ENCODE measurements at places on chromosomes 11 and 22.

- DNase-seq: no peak
These were observed 10.1 kb downstream of the NAV2 start for GRCh38 chr11:19722702-19723101.

- no peak for DNase-seq
These were observed 28.5 kb downstream of the ZNF280B start for GRCh38 chr22:22479999-22480532.

DNA sequence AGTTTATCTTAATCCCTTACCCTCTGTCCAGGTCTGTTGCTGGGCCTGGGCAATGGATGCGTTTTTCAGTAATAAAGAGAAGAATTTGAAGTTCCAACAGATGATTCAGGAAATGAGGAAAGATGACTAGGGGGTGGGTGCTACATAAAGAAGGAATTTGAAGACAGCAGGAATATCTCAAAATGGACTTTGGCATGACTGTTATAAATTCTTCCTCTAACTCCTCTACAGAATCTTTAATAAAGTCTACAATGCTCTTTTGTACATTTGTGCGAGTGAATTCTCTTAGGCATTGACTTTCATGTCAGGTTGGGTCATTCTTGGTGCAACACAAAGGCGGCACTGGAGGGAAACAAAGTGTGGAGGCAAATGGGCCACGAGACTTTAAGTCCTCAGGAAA is 35.1 kb upstream of the PRSS23 start:
- no peak for DNase-seq

DNA sequence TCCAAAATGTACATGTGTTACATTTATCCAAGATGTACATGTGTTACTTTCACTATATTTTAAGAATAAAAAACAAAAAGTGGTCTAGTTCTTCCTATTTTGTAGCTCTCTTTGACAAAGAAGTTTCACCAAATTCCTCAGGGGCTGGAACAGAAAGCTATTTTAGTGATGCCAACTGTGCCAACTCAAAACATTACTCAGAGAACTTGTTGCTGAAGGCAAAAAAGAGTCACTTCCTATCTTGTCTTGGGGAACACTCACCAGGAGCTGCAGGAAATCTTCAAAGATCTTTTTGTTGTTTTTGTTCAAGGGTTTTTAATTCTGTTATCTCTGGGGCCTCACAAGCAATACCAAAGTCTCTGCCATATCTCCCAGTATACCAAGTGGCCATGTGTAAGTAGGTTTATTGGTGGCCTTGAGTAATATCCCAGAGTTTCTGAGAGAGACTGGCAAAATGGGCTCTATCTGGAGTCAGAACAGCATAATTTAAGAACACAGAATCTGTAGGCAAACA is 13.6 kb upstream of the EED start:
- no peak for DNase-seq

GRCh38 chr11:12772324-12772723 is 98.1 kb downstream of the TEAD1 start:
- DNase-seq: no peak

DNA sequence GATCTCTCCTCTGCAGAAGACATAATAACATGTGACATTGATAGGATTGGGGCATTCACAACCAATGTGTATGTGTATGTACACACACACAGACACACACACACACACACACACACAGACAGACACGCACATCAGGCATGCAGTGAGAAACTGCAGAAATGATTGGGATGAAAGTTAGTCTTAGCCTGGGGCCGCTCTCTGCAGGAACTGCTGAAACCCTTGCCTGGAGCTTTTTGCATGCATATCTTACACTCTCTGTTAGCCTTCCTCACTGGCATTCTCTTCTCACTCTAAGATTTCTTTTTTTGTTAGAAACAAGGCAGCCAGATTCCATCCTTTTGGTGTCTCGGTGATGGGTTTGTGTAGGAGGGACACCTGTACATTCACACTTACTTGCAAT is 337.9 kb downstream of the NELL1 start:
- DNase-seq: no peak

- no peak for DNase-seq
These were observed 9.0 kb downstream of the SWAP70 start for GRCh38 chr11:9672918-9673317.

DNA sequence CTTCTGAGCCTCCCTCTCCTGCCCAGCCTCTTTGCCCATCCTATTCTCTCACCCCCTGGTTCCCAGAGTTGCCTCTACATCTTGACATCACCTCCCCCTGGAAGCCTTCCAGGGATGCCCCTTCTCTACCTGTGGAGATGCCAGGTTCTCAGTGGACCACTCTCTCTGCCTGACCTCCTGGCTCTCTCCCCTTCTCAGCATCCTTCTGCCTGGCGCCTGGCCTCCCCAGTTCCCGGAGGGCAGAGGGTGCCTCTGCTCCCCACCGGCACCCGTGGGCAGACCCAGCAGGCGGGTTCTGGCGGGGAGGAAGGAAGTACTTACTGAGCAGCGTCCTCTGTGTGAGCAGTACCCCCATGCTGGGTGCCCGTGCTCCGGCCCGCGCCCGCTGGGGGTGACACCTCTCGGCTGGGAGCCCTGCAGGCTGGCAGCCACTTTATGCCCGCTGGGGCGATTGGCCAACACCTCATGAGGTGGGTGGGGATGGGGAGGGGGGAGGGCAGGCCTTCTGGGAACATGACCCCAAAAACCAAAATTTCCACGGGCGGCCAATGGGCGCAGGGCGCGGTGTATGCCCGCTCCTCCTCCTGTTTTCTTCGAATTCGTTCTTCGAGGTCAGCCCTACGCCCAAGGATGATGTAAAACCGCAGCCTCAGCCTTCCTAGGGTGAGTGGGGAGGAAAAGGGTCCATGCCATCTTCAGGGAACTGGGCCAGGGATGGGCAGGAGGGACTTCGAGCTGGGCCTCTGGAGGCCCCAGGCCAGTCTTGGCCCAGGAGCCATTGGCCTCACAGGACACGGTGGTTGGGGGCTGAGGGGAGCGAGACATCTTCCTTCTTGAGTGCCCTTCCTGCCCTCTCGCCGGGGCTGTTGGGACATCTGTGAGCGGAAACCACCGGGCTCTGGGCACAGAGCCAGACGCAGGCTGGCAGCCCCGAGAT is at the start of gene OSM:
TSS of gene OSM (minus strand) at position 407 of the 937 bp plus-strand sequence. CDS start at position 355, 52 bp downstream.
- DNase-seq: peak; percentile 73

- DNase-seq: no peak
These were observed 305.9 kb downstream of the CADM1 start for GRCh38 chr11:115198321-115198741.

DNA sequence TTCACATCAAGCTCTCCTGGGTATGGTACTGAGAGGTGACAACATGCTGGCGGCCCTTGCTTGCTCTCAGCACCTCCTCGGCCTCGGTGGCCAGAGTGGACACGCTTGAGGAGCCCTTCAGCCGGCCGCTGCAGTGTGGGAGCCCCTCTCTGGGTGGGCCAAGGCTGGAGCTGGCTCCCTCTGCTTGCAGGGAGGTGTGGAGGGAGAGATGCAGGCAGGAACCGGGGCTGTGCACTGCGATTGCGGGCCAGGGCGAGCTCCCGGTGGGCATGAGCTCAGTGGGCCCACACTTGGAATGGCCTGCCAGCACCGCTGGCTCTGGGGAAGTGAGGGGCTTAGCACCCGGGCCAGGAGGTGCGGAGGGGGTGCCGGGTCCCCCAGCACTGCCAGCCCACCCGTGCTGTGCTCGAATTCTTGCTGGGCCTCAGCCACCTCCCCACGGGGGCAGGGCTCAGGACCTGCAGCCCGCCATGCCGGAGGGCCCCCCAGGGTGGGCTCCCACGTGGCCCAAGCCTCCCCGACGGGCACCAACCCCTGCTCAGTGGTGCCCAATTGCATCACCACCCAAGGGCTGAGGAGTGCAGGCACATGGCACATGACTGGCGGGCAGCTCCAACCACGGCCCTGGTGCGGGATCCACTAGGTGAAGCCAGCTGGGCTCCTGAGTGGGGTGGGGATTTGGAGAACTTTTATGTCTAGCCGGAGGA is 106.2 kb downstream of the RAB38 start:
- DNase-seq: no peak

- no peak for DNase-seq
These were observed 4.3 kb downstream of the ATL3 start for GRCh38 chr11:63666874-63667273.

- no peak for DNase-seq
These were observed 53.7 kb downstream of the DSCAML1 start for GRCh38 chr11:117743121-117743815.

DNA sequence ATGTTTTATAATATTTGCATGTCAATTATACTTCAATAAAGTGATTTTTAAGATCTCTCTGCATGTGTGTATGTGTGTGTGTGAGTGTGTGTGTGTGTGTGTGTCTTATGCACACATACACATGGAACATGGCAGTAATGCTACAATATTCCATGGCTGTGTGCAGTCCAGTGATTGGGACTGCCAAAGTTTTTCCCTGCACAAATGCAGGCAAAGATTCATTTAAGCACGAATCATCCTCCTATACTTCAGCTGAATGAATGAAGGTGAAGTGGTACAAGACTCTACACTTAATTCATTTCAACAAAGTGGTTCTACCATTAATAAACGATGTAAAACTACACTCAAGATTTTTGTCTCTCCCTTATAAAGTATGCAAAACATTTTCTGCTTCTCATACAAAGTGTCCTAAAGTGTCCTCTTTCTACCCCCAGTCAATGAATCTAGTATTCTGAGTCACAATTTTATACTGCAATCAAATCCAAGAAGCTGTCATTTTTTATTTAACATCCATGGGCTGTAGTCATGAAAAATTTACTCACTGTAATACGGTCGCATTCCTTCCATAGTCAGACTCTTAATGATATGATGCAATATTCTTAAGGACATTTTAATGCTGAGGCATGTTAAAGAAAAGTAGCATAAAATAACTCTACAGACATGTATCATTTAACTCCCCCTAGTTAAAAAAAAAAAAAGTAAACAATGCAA is 132.4 kb downstream of the TTC28 start:
- DNase-seq: no peak

GRCh38 chr11:131685906-131686305 is 315.5 kb downstream of the NTM start:
- no peak for DNase-seq

DNA sequence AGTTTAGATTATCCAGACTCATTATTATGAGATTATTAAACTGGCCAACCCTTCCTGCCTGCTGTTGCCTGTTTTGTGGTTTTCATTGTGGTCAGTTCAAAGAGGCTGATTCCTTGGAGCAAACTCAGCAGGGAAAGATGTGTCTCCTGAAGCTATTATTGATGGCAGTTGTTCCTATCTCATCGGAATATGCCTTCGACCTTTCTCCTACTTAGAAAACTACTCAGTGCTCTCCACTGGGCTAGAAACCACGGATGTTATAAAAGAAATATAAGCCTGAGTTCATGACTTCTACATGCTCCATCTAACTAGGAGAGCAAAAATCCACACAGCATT is 80.2 kb upstream of the NAV2 start:
- DNase-seq: no peak

DNA sequence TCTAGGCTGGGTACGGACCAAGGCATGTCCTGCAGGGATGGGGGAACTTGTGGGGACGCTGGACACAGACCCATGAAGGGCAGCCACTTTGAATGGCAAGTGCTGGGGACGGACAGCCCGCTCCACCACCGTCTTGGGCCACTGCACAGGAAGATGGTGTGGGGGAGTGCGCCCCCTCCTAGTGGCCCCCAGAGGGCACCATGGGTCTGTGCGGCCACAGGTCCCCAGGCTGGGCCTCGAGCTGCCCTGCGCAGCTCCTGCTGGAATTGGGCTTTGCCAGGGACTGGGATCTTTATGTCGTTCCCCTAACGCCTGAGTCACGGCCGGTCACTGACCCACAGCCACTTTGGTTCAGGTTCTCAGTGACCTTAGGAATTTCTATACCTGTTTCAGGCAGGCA is 44.4 kb downstream of the NAT10 start:
- DNase-seq: no peak

GRCh38 chr11:86460461-86461385 is 86.0 kb downstream of the CCDC81 start:
- no peak for DNase-seq

GRCh38 chr11:119990309-119991021 is 147.4 kb downstream of the TRIM29 start:
- no peak for DNase-seq

- DNase-seq: no peak
These were observed at the start of gene OOSP1 for GRCh38 chr11:59938132-59938531. OOSP1 (plus strand) TSS chr11:59938432; CDS start chr11:59938455, 23 bp downstream.

DNA sequence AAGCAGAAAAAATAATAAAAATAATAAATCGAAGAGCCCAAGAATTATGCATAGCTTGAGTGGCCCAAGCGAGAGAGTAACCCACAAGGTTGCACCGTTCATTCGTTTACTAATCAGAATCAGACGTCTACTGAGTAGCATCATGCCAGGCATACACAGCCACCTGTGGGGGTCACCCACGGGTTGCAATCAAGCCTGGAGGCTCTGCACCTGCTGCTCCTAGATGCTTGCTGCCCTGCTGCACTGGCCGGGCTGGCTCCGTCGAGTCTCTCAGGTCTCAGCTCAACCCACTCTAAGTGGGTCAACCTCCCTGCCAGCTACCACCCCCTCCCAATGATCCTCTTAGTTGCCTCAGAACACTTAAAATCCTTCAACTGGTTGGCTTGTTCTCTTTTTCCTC is 2.0 kb upstream of the TESMIN start:
- DNase-seq: no peak

DNA sequence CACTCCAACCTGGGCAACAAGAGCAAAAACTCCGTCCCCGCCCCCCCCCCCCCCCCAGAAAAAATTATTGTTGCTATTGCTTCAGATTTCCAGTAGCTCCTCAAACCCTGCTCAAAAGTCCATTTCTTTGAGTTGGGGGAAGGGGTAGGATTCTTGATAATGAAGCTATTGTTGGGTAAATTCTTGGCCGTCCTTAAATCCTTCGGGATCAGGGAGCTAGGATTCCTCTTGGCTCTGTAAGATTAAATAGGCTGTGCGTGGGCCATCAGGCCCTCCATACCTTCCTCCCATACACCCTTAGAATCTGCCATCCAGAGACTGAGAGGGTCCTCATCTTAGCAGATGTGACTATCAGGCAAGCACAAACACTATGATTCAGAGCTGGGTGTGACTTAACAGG is 16.4 kb downstream of the YWHAH start:
- no peak for DNase-seq

DNA sequence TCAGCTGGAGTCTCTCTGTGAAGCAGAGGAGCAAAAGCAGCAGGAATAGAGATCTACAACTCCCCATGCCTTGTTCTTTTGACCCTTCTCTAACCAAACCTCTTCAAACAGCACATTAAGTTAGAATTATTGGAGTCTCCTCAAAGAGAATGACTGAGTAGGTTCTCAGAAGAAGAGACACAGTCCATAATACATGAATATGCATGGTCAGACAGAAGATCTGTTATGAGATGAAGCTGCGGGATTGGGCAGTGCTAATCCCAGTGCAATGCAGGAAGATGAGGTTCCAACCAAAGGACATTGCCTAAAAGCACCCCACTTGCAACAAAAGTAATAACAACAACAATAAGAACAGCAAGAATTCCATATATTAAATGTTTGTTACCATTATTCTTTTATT is 887.9 kb upstream of the TENM4 start:
- DNase-seq: no peak

All from stimulated activated CD8-positive, alpha-beta memory T cell treated with anti-CD3 and anti-CD28 coated beads, Interleukin-7, amount 100 ng/mL, for 4 hours (primary cell).